Fibroblast of skin of back (primary cell): ENCODE measurements at places on chromosomes 2 and 18.

- DNase-seq: no peak
These were observed 713 bp downstream of the WBP1 start for GRCh38 chr2:74458938-74459363.

DNA sequence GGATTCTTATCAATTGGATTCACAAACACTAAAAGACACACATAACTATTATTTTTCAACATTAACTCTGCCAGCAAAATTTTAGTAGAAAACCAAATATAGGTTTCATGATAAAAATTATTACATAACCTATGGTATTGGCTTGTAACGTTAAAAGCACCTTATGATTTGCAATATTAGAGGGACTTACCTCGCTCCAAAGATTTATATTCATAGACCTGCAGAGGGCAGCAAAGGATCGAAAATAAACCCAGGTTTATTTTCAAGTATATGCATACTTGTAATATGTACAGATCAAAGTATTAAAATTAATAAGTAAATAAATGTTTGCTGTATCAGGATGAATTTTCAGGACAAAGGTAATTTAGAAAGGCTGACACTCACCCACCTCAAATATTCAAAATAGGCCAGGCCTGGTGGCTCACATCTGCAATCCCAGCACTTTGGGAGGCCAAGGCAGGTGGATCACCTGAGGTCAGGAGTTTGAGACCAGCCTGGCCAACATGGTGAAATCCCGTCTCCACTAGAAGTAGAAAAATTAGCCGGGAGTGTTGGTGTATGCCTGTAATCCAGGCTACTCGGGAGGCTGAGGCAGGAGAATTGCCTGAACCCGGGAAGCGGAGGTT, 45.3 kb downstream of the LRPPRC start:
- DNase-seq: peak; percentile 40

GRCh38 chr18:50298443-50299284, 11.2 kb upstream of the CXXC1 start:
- no peak for DNase-seq

GRCh38 chr18:39909706-39910105, 2045.3 kb upstream of the PIK3C3 start:
- DNase-seq: no peak

DNA sequence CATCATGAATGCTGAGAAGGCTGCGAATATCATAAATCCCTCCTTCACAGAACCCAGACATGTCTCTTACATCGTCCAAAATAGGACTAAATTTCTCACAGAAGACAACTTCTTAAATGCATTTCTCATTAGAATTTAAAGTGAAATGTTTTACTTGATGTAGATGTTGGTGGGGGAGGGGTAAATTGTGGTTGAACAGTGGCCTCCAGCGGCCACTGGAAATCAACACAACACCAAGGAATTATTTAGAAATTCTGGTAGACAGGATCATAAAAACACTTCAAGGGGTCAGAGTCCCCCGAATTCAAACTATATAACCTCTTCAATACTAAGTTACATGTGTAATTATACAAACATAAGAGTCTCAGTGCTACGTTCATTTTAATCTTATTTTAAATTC, 135.9 kb downstream of the ABCA12 start:
- peak; percentile 50 for DNase-seq

DNA sequence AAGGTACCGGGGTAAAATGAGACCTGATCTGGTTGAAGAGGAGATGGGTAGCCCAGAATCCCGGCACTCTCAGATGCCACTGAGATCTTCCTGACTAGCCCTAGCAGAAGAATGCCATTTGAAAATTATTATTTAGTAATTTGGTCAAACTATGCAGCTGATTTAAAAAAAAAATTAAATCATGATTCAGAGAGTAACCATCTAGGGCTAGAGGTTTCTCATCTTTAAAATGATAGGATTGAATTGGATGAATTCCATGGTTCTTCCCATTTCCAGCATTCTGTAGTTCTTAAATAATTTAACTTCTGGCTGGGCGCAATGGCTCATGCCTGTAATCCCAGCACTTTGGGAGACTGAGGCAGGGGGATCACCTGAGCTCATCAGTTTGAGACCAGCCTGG, 106.1 kb downstream of the MYO1B start:
- DNase-seq: peak; percentile 77

DNA sequence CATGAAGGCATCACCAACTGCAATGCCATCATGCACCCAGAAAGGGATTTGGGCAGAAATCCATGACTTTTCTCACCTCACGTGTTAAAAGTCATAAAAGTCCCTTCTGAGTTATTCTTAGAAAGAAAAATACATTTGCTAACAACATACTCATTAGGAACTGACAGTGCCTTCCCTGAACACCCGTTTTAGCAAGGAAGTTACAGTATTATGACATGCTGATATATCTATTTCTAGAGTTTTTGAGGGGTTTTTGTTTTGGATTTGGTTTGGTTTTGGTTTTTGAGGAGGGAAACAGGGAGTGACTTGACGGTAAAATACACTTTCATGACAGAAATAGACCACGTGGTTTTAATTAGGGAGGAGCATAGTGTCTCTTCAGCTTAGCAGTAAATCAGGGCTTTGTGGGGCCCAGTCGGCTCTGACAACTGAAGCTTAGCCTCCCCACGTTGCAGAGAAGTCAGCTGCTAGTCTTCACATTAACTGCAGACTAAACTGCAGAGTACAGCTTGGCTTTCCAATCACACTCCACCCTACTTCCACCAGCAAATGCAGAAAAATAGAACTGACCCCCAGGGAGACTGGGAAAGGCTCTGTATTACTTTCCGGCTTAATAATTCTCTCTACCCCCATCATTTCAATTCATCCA, 141.4 kb downstream of the FAM124B start:
- DNase-seq: no peak

DNA sequence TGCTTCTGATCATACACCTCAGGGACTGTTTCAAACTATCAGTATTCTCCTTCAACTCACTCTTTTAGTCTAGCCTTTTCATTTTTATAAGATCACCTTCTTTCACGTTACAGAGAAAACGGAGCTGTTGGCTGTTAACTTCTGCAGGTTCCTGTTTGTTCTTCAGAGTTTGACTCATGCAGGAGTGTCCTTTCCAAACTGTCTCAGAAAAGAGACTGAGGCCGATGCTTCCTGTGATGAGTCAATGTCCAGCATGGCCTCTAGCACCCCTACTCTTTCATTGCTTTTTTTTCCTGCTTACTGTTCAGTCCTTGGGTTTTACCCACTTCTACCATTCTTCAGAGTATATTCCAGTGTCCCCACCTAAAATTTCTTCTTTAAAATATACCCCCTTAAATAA, 240.8 kb upstream of the RGPD4 start:
- peak; percentile 24 for DNase-seq

- DNase-seq: peak; percentile 61
These were observed 630.8 kb upstream of the SLC39A10 start for GRCh38 chr2:195026261-195026660.

DNA sequence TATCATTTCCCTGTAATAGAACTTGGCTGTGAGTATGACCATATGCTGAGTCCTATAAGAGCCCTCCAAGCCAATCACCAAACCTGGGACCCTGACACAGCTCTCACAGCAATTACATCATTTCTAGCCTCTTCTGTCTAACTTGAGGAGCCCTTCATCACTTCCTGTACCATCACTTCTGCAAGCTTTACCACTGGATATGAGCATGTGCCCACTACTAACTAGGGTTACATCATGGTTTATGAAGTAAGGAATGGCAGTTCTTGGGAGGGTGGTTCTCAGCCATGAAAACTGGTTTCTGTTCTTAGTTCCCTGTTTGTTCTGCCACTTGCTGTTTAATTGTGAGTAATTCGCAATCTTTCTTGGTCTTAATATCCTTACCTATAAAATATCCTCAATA, 31.0 kb upstream of the EPB41L3 start:
- no peak for DNase-seq

DNA sequence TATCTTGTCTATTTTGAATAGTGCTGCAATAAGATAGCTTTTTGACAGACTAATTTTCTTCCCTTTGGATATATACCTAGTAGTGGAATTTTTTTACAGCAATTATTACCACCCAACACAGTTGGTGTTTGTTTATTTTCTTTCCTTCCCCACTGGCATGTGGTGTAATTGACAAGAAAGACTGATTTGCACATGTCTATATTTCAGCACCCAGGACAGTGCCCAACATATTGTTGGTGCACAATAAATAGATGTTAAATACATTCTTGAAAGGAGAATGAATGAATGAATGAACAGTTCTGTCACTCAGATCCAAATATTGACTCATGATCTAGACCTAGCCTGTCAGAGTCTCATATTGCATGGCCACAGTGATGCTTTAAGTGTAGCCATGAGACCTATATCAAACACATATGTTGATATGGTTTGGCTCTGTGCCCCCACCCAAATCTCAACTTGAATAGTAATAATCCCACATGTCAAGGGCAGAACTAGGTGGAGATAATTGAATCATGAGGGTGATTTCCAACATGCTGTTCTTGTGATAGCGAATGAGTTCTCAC, 538.2 kb downstream of the NYAP2 start:
- DNase-seq: peak; percentile 16

DNA sequence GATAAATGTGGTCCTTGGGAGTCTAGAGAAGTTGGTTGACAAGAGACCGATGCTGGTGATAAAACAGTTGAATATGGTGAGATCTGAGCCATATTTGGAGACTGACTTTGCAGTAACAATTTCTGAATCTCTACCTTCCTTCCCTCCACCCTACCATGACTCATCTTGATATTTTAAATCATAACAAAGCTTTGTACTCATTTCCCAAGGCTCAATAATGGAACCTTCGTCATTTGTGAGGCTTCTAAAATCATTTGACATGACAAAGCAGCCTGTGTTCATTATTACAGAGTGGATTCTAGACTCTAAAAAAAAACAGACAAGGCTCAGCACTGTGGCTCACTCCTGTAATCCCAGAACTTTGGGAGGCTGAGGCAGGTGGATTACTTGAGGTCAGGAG, 38.5 kb upstream of the PDCL3 start:
- peak; percentile 54 for DNase-seq

DNA sequence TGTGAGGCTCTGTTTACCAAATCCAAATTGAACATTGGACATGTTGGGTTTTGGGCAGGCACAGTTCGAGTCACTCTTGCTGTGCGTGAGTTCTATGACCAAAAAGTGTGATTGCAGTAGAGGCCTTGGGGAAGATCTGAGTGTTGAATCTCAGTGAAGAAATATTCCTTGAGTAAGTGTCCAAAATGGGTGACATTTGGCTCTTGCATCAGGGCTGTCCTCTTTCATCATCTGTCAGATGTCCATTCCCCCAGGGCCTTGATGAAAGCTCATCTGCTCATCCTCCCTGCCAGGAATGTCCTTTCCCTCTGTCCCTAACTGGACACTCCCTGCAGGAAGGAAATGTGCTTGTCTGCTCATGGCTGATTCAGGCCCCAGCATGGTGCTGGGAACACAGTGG, 6.4 kb upstream of the SFTPB start:
- peak; percentile 17 for DNase-seq

- no peak for DNase-seq
These were observed 136.1 kb upstream of the FANCL start for GRCh38 chr2:58377181-58377580.

GRCh38 chr18:23856466-23857163, 157.9 kb upstream of the TTC39C start:
- DNase-seq: no peak

DNA sequence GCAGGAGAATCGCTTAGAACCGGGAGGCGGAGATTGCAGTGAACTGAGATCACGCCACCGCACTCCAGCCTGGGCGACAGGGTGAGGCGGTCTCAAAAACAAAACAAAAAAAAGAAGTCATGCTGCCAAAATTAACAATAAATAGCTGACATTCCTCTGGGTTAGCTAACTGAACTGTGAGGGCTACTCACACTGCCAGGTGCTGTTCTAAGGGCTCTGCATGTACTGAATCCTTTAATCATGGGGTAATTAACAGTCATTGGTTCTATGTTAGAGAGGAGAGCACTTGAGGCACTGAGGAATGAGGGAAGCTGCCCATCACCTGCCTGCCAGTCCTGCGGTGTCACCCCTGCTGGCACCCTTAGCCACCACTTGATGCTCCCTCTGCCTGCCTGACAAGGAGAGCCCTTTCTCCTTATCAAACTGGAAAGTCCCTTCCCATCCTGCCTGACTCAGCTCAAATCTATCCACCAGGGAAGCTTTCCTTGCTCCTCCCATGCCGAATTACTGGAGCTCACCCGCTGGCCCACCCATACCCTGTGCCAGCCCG, 73.0 kb upstream of the RIOK3 start:
- peak; percentile 30 for DNase-seq

DNA sequence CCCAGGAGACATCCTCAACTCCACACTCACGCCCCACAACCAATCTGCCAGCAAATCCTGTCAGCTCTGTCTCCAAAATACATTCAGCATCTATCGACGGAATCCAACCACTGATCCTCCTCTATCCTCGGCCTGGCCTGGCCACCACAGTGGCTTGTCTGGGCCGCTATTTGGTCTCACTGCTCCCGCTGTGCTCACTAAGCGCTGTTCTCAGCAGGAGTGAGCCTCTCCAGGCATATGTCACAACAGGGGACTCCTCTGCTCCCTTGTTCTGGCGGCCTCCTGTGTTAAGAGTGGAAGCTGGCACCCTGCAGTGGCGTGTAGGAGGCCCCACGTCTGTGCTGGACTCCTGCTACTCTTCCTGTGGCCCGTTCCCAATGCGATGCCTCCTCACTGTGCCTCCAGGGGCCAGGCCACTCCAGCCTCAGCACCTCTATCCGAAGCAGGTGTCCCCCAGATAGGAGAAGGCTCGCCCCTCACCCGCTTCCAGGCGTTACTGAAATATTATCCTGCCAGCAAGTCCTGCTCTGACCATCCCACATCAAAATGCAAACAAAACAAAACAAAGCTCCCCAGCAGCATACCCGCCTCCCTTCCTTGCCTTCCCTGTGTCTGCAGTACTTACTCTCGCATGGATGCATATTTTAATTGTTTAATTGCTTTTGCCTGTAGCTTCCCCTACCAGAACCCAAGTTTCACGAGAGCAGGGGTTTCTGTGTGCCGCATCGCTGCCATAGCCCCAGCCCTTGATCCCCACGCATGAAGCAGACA, 39.9 kb downstream of the CENPO start:
- DNase-seq: no peak

GRCh38 chr2:185785156-185785555, 46.6 kb downstream of the FSIP2 start:
- no peak for DNase-seq

DNA sequence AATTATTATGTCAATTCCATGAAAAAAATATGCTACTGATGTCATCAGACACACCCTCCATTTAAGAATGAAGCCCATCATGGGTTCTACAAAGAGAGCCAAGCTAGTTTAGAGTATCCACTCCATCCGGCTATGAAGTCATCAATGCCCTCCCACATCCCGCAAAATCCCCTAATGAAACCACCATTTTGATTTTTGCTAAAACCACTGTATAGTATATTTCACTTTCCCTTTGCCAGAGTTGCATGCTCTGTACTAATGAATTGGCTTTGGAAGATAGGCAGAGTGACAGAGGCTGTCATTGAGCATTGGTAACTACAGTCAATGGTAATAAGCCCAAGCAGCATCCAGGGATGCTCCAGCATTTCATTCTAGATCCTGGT, 118.6 kb downstream of the ANKRD44 start:
- DNase-seq: no peak
